ENCODE measurements at places on chromosomes 7 and 10.

DNA sequence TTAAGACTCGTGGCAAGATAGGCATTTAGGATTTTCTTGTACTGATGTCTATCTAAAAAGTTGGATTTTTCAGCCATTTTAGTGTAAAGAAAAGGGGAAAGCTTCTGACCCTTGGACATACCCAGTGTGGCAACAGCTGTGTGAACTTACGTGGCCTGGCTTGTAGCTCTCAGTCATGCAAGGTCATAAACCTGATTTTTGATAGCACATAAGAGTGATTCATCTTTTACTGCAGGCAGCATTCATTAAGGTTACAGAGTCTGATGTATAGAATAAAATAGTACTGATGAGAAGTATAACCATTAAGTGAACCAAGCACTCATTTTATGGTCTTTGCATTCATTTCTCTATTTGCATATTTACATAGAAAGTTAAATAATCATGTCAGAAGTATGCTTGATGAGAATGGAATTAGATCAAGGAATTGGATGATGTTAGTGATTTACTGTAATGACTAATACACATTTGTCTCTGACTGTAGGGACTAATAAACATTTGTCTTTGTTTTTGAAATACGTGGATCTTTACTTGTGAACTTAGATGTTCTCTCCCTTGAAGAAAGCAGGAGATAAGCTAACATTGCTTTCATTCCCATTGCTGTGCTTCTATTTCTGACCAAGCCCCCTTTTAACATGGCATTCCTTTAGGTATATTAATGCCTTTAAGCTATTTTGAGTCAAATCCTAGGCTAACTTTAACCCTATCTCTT, 88.2 kb downstream of the GSDME start:
- no peak for DNase-seq

- no peak for DNase-seq
Observed at GRCh38 chr10:58919927-58920654, 256.4 kb upstream of the PHYHIPL start.

DNA sequence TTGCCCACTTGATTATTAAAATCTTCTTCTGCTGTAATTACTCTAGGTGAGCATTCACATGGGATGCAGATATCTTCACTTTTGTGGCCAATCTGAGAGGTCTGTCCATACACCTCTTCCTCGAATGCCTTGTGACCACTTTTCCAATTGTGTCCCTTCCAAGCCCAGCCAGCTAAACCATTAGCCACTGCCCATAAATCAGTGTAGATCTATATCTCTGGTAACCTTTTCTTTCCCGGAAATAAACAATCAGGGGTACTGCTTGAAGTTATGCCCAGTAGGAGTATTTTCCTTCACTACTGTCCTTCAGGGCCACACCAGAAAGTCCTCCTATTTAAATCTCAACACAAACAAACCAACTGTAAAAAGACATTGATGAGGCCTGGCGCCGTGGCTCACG, 104.6 kb upstream of the KCNMA1 start:
- DNase-seq, result no peak

- DNase-seq, result no peak
Observed at GRCh38 chr10:42734536-42734935, 48.1 kb upstream of the BMS1 start.

DNA sequence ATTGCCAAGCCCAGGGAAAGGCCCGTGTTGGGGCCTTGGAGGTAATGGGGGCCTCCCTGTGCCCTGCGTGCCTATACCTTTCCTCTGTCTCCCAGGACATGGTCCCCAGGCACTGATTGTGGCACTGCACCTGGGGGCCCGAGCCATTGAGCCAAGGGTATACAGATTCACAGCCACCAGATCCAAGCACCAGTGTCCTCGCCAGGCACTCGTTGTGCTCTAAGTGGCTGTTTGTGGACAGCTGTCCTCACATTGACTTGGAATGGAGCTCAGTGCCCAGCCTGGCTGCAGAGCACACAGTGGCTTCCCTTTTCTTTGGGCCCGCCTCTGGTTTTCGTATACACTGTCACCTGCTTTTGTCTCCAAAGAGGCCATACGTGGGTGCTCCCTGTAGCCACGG, 72.0 kb upstream of the BTBD16 start:
- DNase-seq, result no peak

- peak; percentile 55 for DNase-seq
Observed at GRCh38 chr7:95886501-95887090, 114.2 kb downstream of the DYNC1I1 start.

GRCh38 chr7:30907527-30908267, 4.0 kb upstream of the AQP1 start:
- DNase-seq, result no peak

DNA sequence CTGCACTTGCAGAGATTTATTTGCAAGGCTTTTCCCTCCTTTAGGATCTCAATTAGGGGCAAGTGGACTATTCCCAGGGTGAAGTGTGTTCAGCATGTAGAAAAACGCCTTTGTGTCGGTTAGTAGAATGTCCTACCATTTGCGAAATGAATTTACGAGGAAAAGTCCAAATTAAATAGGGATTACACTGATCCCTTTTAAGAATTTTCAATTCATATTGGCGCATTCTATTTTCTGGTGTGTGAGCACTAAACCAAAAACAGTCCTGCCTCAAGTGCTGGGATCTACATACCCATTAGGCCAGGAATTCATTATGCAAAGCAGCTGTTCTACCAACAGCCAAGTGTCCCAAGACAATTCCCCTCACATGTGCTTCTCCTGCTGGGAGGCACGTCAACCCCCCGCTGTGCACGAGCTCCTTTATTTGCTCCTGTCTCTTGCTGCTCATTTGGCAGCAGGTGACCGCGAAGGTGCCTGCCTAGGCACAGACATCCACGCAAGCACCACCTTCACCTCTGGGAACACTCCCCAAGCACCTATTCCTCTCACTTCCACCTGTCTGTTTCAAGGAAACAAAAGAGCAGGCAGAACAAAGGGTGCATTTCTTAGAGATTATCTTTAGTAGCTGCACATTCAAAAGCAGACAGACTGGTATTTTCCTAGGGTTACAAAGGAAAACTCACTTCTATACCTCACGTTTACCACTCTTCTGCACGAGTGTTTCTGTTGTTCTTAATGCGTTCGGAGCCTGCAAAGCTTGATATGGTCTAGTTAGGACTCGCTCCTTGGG, 134.6 kb upstream of the FGFR2 start:
- no peak for DNase-seq

- peak; percentile 54 for DNase-seq
Observed at GRCh38 chr10:84537447-84537931, 209.1 kb downstream of the CCSER2 start.

- no peak for DNase-seq
Observed at GRCh38 chr7:29306319-29306991, 111.9 kb downstream of the CHN2 start.

GRCh38 chr7:109879287-109879828, 1211.6 kb upstream of the LRRN3 start:
- no peak for DNase-seq

GRCh38 chr10:101216207-101217043, 12.8 kb downstream of the LBX1 start:
- DNase-seq, result no peak

DNA sequence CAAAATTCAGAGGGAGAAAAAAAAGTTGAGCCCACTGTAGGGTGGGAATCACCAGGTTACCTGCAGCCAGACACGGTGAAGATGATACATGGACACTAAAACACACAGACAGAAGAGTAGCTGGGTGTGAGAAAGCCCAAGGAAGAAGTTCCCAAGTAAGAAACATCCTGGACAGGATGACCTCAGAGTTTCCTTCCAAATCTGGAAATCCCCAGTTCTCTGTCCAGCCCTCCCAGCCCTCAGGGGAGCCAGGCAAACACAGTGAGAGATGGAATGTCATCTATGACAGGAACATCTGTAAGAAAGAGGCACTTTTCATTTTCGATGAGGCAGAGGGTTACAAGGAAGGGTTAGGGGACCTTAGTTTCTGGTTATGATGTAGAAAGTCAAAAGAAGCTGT, 125.1 kb upstream of the LYZL1 start:
- DNase-seq, result no peak

DNA sequence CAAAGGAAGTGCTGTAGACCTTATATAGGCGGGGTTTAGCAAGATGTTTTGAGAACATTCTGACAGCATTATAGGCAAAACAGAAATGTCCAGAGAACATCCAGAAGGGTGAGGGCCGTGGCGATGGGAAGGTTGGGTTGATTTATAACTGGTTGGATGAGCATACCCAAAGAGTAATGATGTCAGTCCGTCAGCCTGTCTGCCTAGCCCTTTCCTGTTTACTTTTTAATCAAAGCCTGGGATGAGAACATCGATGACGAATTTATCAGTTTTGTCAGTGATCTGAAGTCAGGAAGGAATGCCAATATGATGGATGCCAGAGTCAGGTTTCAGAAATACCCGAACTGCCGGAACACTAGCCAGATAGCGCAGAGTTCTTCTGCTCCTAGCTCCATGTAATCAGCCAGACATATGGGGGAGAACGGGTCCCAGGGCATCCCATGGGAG, 33.8 kb upstream of the TRIM8 start:
- DNase-seq, result no peak

- DNase-seq, result no peak
Observed at GRCh38 chr7:127904670-127904985, 126.6 kb downstream of the LRRC4 start.

- DNase-seq, result no peak
Observed at GRCh38 chr7:50696810-50697582, 85.7 kb downstream of the GRB10 start.

- DNase-seq, result no peak
Observed at GRCh38 chr7:22586786-22587140, 86.8 kb upstream of the STEAP1B start.

DNA sequence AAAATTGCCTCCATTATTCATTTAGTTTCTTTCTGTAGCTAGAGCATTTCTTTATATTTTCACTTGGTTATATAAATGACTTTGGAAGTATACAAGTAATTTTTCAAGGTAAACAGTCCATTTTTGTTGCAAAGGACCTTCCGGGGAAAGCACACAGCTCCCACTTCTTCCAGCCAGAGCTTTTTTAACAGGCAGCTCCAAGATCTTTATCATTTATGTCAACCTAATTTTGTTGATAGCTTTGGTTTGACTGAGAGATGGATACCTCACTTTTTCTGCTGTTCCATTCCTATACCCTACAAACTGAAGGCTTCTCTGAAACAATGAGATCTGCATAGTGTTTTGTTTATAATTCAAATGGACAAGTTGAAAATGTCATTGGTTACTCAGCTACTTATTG, 49.3 kb upstream of the RAB11FIP2 start:
- no peak for DNase-seq

DNA sequence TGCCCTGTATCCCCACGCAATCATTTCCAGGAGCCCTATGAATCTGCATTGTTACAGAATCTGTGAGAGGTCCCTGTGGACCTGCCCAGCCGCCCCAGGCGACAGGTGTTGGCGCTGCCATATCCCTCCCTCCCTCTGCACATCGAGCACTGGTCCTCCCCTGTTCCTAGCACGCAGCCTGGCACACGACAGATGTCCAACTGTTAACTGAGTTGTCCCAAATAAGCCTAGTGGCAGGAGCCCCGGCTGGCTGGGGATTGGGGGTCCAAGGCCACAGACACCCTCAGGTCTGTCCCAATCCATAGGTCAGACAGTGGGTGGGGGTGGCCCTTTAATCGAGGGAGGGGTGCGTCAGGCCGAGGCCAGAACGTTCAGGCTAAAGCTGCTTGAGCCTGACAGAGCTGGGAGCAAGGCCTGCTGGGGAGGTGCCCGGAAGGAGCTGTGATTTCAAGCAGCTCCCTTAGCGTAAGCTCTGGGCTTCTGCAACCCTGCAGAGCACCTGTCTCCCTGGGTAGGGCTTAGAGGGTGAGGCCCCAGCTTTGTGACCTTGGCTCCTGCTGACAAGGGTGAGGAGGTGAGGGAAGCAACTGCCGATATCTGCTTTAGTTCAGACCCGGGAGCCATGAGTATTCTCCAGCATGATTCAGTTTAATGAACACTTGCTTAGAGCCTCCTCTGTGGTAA, 40.1 kb downstream of the ADRA2A start:
- DNase-seq, result no peak

DNA sequence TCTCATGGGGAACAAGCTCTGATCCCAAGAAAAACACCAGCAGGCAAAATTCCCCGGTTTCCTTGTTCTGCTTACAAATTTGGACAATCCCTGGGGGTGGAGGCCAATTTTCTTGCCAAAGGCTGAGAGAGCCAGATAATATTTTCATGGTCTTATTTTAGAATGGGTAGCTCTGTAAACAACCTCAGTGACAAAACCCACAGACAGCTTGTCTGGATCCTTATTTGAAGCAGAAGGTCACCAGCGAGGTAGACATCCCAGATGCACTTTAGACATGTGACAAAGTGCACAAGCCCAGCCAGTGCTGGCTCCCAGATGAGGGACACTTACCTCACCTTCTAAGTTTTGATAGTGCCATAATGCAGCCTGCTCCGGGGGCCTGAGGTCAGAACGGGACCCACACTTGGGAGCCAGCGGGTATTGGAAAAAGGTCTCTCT, 102.6 kb upstream of the DDC start:
- no peak for DNase-seq

DNA sequence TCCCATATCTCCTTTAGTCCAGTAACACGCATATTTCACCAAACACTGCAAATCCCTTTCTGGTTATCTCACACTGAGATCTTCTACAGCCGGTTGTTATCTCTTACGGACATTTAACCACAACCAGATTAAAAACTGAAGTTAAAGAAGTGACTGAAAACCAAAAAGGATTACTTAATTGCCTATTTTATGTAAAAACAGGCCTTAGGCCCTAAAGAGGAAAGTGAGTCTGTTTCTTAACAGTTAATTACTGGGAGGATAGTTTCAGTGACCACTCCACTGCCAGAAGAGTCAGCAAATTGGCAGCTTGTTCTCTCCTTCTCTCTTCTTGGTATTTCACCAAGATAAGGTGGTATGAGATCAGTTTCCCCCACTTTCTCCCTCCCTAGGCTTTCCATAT, 161.9 kb upstream of the MEOX2 start:
- DNase-seq, result no peak

GRCh38 chr10:12422189-12422588, 72.8 kb downstream of the CAMK1D start:
- no peak for DNase-seq

GRCh38 chr7:149706398-149706797, 67.0 kb downstream of the ZNF467 start:
- no peak for DNase-seq

DNA sequence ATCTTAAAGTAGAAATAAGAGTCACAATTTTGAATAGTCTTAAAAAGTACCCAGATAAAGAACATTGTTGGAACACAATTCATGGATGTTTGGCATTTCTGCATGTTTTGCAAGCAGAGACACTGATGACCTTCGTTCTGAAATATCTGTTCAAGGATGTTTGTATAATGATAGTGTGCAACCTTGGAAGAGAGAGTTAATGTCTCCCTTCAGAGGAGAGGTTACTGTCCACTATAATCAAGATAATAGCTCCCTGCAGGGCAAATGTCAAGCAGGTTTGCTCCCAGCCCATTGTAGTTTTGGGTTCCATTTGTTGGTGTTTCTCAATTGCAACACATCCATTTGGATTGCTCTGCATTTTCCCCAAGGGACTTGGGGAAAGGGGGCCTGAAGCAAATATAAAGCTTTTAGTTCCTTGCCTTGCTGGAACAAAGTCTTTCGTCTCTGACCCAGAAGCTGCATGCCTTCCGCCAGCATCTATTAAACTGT, 45.2 kb downstream of the COL1A2 start:
- DNase-seq, result no peak

- DNase-seq, result no peak
Observed at GRCh38 chr7:122543891-122544290, 155.0 kb downstream of the RNF133 start.
